ENCODE measurements at places on chromosomes 7 and 10.

DNA sequence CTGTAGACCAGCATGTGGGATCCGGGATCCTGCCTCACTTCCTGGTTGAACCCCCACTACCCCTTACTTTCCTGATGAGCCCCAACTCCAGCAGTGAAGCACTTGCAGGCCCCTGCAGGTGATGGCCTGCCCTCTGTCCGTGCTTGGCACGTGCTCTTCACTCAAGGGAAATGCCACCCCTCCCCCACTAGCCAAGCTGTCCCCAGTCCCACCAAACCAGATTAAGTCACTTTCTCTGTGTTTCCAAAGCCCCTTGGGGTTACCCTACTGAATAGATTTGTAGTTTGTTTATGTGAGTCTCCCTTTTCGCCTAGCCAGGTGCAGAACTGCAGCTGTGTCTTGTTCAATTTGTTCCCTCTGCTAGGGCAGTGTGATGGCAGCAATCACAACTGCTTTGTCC is 121.7 kb downstream of the WDFY4 start:
- no peak for DNase-seq

DNA sequence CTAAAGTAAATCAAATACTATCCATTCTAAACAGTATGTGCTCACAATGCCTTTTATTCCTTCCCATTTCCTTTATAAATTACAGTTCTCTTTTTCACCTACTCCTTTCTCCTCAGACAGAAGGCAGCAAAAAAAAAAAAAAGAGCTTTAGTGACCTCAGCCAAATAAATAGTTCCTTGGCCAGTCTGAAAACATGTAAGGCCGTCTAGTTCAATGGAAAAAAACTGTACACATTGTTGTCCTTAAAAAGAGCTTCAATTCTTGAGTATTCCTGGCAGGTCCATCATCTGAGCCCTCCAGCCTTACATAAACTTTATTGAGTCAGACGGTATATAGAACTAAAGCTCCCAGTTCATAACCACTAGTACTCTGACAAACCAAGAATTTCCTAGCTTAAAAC is 185.4 kb downstream of the CACNA2D1 start:
- no peak for DNase-seq

DNA sequence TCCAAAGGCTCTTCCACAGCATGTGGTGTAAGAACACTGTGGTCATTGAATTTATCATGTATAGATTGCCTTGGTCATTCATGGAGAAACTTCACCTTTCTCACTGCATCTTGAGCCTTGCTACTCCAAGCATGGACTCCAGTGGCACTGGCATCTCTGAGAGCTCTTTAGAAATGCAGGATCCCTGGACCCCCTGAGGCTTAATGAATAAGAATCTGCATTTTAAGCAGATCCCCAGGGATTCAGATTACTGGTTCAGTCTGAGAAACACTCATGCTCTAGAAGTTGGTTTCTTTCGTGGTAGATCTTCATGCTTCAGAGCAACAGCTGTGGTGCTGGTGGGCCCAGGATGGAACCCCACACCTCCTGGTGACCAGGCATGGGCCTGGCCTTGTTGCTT is 63.2 kb downstream of the CFAP58 start:
- no peak for DNase-seq

- DNase-seq: no peak
Observed at GRCh38 chr10:22677333-22677732, 37.0 kb downstream of the PIP4K2A start.

- no peak for DNase-seq
Observed at GRCh38 chr7:87926581-87927461, 7.2 kb upstream of the ADAM22 start.

- DNase-seq: no peak
Observed at GRCh38 chr7:44291066-44291732, 34.2 kb downstream of the CAMK2B start.

- no peak for DNase-seq
Observed at GRCh38 chr10:7610026-7610425, 56.7 kb downstream of the ITIH5 start.

DNA sequence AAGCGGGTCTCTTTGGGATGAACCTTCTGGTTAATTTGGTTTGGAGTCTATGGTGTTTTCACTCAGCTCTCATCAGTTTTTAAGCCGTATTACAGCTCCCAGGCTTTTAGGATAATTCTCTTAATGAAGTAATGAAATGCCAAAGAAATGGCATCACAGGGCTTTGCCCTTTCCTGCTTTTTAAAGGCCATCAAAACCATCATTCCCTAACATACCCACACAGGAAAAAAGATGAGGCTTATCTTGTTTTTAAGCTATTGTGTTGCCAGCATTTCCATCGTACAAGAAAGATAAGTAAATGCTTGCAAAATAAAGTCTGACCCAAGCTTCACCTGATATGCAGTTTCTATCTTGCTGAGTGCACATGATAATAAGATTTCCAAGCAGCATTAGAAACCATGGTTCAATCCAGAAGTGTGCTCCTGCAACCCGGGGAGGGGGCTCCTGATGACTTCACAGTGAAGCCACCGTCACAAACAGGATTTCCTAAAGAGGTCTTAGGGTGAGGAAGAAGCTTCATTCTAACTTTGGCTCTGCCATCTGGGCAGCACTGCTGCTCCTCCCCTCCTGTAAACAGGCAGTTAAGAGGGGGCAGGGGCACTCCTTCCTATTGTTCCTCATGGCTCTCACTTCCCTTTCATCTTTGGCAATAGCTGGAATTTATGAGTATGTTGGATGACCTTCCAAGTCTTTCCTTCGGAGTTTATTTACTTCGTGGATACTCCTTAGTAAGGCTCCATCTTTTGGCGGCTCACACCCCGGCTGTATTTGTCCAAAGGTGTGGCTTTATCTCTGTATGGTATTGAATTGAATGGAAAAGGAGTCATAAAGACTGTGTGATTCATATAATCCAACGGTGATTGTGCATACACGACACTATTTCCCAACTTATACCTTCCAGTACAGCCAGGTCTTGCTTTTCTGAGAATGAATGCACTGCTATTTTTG is 55.2 kb upstream of the FAM133B start:
- DNase-seq: no peak

GRCh38 chr7:136116186-136116585 is 139.0 kb upstream of the MTPN start:
- no peak for DNase-seq

DNA sequence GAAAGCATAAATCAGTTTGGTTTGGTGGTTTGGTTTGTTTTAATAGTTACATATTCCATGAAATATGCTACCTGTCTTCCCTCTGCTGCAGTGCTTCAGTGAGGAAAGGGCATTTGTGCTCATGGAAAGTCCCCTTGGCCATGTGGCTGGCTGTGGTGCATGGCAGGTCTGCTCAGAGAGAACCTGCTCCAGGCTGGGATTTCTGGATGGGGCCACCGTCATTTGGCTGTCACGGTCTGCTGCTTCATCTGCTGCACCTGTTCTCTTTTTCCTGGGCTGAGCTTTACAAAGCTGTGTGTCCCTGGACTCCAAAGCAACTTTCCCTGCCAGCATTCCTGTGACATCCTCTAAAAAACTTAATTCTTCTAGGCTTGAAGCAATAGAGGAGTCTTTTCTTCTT is 8.9 kb downstream of the CDK14 start:
- no peak for DNase-seq

DNA sequence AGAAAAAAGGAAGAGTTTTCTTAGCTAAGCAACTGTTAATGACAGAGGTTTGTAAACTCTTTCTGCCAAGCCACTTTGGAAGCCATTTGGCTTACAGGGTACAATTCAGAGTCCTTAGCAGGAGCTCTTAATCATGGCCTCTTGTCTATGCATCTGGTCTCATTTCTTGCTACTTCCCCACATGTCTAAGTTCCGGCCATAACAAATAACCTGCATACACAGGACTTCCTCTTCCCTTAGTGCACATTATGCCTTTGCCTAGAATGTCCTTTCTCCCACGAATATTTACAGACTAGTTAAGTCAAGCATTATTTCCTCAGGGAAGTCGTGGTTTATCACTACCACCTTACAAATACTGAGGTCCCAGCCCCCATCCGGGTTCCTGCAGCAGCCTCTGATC is 8.6 kb upstream of the UPF2 start:
- DNase-seq: no peak

Measured in NCI-H460 (cell line).